ENCODE measurements at places on chromosomes 16 and 17.

DNA sequence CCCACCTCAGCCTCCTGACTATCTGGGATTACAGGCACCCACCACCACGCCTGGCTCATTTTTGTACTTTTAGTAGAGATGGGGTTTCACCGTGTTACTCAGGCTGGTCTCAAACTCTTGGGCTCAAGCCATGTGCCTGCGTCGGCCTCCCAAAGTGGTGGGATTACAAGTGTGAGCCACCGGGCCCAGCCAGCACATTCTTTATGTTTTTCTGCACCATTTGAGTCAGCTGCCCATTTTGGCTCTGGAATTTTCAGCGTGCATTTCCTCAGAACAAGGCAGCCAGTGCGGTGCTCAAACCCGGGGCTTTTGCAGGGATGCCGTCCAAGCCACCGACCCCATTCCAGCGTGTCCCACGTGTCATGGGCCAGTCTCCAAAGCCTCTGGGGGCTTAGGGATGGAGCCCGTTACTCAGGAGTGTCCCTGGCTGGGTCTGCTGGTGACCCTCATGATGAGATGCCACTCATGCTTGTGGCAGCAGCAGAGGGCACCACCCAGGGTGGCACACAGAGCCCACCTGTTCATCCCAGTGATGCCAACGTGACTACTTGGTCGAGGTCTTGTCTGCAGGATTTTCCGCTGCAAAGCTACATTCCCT, 3.7 kb upstream of the RAB40C start:
- DNase-seq: no peak

DNA sequence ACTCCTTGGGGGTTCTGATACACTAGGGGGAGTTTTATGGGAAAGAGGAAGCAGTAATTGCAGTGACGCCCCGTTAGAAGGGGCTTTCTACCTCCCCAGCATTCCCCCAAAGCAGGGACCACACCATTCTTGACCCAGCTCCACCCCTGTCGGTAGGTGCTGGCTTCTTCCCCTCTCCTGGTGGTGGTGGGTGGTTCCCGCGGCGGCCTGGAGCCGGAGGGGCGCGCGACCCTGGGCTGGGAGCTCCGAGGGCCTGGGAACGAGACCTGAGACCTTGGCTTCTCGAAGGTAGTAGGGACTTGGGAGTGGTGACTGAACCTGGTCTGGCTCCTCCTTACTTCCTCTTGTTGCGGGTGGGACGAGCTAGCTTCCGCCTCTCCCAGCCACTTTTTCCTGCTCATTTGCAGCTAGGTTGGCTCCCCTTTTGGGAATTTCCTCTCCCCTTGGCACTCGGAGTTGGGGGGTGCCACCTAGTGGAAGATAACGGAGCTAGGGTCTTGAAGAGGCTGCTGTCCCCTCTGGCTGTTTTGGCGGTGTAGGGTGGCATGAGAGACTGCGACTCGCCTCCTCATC, 438 bp downstream of the GRN start:
- no peak for DNase-seq

DNA sequence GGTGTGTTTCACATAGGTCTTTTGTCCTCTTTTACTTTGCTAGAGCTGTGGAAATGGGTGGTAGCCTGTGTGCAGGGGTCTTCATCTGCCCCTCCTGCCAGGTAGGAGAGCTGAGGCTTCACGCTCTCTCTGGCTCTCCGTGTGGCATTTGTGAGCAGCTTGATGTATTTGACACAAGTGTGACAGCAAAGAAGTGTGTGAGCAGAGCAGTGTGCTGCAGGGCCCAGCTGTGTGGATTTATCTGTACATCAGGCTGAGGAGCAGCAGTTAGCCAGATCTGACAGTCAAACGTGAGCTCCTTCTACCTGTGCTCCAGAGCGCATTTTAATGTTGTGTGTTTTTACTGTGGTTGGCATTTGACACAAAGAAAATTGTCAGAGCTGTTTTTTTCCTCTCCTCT, 101.8 kb downstream of the FTO start:
- DNase-seq: no peak

DNA sequence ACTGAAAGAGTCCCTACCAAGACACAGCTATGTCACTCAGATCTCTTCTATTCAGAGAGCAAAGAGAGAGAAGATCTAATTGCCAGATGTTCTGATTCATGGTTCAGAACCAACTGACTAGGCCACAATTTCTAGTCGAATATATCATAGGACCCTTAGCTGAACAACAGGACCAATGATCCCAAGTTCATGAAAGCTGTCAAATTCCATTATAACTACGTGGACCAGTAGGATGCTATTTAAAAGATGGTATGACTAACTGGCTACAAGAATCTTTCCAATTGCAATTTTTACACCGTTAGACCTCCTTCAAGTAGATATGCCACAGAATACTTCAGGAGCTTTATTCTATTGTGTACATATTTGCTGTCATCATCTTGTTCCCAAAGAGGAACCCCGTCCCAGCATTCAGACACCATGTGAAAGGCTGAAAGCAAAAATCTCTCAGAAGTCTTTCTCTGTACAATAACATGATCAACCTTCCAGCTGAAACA, 26.0 kb downstream of the DCUN1D3 start:
- DNase-seq: no peak

GRCh38 chr17:41982026-41982760, 15.6 kb downstream of the CNP start:
- DNase-seq: no peak

- no peak for DNase-seq
Observed at GRCh38 chr17:76645481-76645880, 1.9 kb upstream of the ST6GALNAC1 start.
